ENCODE measurements at places on chromosomes 3 and 15.

DNA sequence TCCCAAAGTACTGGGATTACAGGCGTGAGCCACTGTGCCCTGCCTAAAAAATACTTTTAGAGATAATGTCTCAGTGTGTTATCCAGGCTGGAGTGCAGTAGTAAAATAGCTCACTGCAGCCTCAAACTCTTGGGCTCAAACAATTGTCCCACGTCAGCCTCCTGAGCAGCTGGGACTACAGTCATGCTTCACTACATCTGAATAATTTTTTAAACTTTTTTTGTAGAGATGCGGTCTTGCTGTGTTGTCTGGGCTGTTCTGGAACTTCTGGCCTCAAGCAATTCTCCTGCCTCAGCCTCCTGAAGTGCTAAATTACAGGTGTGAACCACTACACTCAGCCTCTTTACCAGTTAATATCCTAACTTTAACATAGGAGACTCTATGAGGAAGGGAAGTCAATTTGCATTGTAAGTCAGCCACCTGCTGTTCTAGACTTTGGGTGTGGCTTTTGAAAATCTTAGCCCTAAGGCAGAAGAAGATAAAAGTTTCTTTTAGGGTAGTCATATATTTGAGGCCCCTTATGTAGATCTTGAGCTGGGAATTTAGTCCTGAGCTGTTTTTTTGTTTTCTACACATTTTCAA is 78.2 kb upstream of the RASGRP1 start:
- no peak for DNase-seq

DNA sequence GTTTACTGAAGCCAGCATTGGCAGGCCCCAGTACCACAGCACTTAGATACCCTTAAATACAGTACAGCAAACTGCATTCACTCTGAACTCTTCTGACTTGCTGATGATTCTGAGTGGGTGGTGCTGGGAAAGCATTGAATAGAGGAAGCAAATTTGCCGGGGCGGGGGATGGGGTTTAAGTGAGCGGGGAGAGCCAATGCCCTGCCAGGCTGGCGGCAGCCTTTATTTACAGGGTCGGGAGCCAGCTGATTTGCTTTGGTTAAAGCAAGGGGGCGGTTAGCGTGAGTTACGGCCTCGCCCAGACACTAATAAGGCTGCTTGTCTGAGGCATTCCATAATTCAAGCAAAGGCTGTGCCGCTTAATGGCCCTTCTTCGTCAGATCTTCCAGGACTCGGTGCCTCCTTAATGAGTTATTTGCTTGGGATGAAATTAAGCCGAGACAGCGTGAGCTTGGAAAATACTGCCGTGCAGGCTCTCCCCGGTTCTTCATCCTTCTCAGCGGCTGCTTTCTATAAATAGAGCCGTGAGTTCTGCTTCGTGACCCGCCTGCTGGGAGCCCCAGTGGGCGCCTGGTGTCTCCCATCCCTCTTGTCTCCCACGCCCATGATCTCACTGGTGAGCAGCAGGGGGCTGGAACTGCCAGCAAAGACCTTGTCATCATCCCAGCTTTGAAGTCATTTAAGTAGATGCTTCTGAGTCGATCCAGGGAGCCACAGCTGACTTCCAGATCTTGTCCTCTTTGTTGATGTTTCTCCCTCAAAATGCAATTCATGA is 25.8 kb downstream of the SPSB4 start:
- DNase-seq = peak; percentile 48

DNA sequence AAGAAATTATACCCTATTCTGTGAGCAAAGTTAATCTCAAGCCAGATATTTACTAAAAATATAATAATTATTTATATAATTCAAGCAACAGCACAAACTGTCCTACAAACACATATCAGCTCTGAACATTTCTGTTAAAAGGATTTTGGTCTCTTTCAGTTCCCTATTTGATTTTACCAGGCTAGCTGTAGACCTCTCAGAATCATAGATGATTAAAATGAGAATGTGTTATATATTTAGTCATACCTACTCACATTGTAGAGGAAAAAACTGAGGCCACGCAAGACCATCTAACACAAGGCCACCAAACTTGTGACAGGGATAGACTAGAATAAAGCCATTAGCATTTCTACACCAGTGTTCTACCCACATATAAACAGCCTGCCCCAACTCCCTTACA is 28.5 kb downstream of the ACKR4 start:
- DNase-seq = no peak

GRCh38 chr3:58261954-58262666 is 24.5 kb downstream of the ABHD6 start:
- no peak for DNase-seq

GRCh38 chr15:81547521-81548132 is 173.6 kb upstream of the TMC3 start:
- no peak for DNase-seq

GRCh38 chr15:85745525-85746150 is 49.1 kb downstream of the KLHL25 start:
- DNase-seq = no peak

GRCh38 chr15:39110336-39110735 is 470.5 kb upstream of the THBS1 start:
- DNase-seq = no peak

GRCh38 chr3:143436231-143436930 is 316.8 kb downstream of the CHST2 start:
- DNase-seq = no peak

- DNase-seq = no peak
These were observed 18.1 kb upstream of the CACNA2D2 start for GRCh38 chr3:50521572-50521971.

- DNase-seq = peak; percentile 94
These were observed 72.1 kb downstream of the LRIG1 start for GRCh38 chr3:66428733-66429132.

- DNase-seq = no peak
These were observed 230.7 kb upstream of the EPHA3 start for GRCh38 chr3:88876724-88877123.

DNA sequence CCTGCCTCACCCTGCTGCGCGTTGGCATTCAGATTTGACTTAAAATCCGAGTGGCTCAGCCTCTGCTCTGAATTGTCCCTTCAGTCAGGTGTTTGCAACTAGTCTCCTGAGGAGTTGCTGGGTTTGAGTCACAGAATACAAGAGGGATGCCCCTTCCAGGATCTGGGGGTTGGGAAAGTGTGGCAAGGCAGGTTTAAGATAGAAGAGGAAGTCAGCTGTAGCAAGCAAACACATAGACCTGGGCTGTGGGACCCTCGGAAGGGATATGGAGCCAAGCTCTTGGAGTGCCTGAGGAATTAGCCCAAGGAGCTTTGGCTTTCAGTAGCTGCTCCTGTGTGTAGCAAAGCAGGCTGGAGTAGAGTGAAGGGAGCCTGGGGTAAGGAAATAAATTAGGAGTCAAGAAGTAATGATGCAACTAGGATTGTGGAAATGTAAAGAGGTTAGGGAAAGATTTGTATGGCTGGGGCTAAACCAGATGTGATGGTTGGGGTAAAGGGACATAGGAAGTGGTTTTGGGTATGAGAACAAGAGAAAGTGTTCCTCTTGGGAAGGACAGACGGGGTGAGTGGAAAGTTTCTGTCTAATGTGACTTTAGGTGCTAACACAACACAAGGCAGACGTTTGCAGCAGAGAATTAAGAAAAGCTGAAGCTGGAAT is 41.2 kb downstream of the RAB7A start:
- no peak for DNase-seq

GRCh38 chr3:156463123-156463522 is 91.8 kb downstream of the SSR3 start:
- no peak for DNase-seq

DNA sequence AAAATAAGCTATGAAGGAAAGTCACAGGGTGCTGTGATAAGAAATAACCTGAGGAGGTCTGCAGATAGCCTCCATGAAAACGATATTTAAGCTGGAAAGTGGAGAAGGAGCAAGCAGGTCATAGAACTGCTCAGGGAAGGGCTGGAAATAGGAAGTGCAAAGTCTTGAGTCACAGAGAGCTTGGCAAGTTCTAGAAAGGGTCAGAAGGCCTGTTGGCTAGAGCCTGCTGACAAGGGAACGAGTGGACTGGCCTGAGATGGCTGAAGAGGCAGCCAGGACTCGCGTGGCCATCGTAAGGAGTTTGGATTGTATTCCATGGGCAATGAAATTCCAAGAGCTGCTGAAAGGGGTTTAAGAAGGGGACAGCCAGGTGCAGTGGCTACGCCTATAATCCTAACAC is 64.7 kb upstream of the IL12A start:
- DNase-seq = no peak

GRCh38 chr15:29805043-29805707 is 17.1 kb downstream of the TJP1 start:
- DNase-seq = no peak

- DNase-seq = no peak
These were observed 60.9 kb downstream of the ATP2B2 start for GRCh38 chr3:10444511-10444910.

DNA sequence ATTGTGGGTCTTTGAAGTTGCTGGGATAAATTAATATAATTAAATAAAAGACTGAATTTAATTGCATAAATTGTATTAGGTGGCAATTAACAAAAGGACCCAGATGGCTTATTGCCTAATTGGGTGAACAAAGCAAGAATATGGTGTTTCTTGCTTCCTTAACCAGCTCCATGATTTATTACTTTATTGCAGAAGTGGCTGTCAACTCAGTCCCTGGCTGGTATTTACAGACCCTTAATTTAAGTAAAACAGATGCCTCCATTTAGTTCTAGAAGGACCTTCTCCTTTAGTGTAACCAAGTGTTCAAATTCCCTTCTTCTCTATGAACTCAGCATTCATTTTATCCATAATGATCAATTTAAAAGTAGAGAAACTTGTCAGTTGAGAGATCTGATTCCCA is 35.1 kb downstream of the DPH3 start:
- DNase-seq = no peak

DNA sequence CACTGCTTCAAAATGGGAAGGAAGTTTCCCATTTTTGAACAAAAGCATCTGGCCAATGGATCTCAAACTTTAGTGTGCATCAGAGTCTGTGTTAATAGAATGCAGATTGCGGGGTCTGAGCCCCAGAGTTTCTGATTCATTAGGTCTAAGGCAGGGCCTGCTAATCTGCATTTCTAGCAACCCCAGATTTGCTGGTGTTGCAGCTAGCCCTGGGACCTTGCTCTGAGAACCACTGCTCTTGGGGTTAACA is 30.7 kb upstream of the USP3 start:
- no peak for DNase-seq

DNA sequence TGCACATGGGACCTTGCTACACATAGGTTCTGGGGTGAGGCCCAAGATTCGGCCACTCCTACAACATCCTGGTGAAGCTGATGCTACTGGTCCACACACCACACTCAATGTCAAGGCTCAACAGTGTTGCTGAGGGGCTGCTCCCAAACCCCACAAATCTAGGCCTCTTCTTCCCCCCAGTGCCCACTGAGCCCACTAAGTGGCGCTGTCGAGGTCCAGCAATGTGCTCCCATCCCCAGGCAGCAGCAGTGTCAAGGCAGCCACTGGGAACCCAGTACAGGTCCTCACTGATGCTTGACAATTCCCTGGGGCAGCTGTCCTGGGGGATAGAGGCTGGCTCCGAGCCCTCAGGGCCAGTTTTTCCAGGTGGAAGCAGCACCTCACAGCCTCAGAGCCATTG is 21.5 kb downstream of the SCN5A start:
- DNase-seq = no peak

DNA sequence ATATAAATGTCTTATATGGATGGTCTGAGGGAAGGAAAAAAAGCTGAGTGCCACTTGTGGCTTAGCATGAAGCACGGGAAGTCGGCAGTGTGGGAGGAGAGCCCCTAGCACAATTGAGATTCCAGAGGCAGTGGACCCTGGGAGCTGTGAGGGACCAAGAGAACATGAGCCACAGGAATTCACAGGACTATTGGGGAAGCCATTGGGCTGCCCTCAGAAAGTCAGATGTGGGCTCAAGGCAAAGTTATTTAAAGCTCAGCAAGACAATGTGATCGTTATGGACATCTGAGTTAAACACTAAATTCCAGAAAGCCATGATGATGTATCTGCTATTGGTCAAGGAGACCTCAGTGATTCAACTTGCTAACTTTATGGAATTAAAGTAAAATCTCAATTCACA is 380.8 kb upstream of the IL12A start:
- no peak for DNase-seq

- no peak for DNase-seq
These were observed 1.5 kb downstream of the MYL3 start for GRCh38 chr3:46861605-46862368.

DNA sequence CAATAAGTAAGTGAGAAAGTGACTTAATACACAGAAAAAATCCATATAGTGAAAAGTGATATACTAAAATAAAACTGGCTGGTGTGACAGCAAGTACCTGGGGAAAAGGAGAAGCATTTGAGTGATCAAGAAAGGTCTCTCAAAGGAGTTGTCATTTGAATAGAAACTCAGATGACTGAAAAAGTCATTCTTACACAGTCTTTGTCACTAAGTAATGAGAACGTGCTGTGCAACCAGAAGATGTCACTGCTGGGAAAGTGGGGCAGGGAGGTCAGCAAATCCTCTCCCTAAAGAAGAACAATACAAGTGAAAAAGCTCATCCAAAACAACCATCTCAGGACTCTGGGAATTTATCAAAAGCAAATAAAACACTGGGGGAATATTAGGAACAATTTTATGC is 317.5 kb upstream of the TRIM42 start:
- no peak for DNase-seq

DNA sequence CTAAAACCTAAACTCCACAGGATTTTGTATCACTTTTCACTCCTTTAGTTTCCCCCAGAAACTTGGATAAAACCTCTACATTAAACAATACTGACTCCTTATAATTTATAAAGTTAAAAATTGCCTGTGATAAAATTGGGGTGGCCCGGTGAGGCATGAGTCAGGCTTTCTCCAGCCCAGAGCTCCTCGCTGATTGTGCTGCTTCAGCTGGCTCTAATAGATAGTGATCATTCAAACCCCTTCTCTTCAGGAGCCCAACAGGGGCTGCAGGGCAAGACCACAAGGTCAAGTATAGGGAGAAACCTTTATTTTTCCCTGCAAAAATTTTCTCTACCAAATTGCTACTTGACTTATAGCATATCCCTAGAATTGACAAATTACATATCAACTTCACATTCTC is 308.2 kb downstream of the PLCL2 start:
- no peak for DNase-seq

GRCh38 chr15:34490417-34491193 is 53.0 kb upstream of the GOLGA8A start:
- DNase-seq = no peak

DNA sequence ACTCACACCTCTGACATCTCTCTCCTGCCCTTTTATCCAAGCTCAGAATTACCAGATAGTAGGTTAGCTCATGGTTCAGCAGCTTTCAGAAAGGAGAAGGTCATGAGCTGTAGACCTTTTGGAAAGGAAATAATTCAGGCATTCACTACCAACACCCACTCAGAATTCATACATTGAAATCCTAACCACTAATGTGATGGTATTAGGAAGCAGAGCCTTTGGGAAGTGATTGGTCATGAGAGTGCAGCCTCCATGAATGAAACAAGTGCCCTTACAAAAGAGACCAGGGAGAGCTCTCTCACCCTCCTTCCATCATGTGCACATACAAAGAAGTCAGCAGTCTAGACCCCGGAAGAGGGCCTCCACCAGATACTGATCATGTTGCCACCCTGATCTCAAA is 315.8 kb upstream of the CCDC54 start:
- DNase-seq = no peak
